ENCODE measurements at places on chromosomes 11 and 22. TPM values are rescaled to one million over a fixed set of nuclear protein-coding genes. Genes with fewer than 3 reads are reported as not detected.

JAML gene
- total RNA-seq: 9.6 TPM

SMIM35 gene
- 4.5 TPM for total RNA-seq

ZFPL1 gene
- total RNA-seq: 57.3 TPM

BTBD18 gene
- not detected for total RNA-seq

ZNF215 gene
- 2.8 TPM for total RNA-seq
